Cortex of kidney (tissue), 1 donor: ENCODE measurements at places on chromosomes 12 and 14.

GRCh38 chr14:103283916-103284315 lies 50.1 kb upstream of the EIF5 start:
- DNase-seq: no peak

DNA sequence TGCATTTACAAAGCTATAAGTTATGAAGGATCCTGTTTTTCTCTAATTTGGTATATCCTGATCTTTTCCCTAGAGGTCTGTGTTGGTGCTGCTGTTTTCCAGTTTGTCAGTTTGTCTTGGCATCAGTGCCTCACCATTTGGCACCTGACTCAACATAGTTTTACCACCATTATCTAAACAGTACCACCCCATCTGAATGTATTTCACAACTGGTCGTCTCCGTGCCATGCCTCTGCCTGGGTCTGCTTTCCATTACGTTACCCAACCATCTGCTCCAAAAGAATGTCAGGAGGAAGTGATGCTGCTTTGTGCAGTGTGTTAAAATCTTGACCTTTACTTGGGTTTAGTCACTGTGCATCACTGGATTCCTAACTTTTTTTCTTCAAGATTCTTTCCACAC lies 129.3 kb upstream of the RASSF8 start:
- DNase-seq: no peak

- no peak for DNase-seq
Observed at GRCh38 chr12:118432812-118433545, 56.6 kb downstream of the SUDS3 start.

DNA sequence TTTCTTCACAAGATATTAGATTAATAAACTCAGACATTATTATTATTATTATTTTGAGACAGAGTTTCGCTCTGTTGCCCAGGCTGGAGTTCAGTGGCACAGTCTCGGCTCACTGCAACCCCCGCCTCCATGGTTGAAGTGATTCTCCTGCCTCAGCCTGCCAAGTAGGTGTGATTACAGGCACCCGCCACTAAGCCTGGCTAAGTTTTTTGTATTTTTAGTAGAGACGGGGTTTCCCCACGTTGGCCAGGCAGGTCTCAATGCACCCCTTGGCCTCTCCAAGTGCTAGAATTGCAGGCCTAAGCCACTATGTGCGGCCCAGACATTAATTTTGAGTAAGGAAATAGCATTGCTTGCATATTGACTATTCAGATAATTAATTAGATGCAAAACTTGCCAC lies 554.9 kb upstream of the LRFN5 start:
- no peak for DNase-seq

DNA sequence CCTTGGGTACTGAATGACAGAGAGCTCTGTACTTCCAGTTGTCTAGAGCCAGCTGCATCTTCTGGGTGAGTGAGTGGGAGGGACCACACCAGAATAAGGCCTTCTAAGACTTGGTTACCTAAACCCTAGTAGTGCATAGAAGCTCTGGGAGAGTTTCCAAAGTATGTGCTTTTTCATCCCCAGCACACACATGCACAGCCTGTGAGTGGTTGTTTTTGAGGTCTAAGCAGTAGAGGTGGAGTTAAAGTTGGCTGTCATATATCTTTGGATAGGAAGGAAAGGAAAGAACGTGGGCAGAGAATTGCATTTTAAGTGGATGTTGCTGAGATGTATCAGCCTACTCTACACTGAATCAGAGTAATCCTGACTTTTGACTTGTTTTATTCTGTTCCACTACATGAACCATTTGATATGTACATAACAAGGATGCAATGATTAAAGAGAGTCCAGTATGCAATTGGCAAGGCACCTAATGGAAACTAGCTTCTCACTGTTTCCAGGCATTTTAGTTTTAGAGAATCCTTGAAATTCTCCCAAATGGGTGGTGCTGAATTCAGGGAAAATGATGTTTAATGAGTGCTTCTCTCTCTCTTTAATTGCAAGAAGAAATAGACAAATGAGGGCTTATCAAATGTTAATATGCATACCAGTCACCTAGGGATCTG lies 51.8 kb upstream of the PRICKLE1 start:
- DNase-seq: no peak

- DNase-seq: no peak
Observed at GRCh38 chr14:50263321-50263720, 31.9 kb upstream of the SOS2 start.

DNA sequence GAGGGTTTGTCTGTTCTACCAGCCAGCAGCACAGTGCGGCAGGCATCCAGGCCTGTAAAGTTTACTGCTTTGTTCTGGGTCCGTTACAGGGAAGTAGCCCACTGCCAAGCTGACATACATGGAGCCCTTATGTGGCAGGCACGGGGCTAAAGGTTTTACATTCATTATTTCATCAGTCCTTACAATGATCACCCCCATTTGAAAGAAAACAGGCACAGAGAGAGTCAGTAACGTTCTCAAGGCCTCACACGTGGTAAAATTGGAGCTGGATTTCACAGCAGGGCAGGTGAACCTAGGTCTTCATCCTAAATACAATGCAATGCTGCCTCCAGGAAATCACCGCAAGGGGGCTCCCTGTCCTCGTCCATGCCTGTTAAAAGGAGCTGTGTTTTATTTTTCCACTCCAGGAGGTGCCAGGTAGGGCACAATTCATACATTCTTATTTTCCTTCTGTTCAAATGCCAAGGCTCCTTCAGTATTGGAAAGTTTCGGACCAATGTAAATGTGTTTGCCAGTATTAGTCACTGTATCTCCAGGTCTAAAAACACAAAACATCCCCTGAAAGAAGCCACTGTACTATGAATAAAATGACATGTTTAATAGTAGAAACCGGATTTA lies 172.2 kb upstream of the GZMB start:
- DNase-seq: no peak

- DNase-seq: no peak
Observed at GRCh38 chr14:51121096-51121495, 26.2 kb upstream of the TRIM9 start.

GRCh38 chr12:101051901-101052550 lies 158.0 kb downstream of the SLC5A8 start:
- no peak for DNase-seq

DNA sequence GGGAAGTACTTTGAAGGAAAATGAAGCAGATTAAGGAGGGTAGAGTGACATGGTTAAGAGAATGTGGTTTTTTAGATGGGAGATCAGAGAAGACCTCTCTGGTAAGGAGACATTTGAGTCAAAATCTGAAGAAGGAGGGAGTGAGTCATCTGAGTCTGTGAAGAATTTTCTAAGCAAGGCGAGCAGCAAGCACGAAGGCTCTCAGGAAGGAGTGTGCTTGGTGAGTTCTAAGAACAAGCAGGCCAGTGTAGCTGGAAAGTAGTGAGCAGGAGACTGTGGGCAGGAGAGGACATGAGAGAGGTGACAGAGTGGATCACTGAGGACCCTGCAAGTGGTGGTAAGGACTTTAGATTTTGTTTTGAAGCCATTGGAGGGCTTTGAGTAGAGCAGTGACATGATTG lies 76.3 kb upstream of the FUT8 start:
- no peak for DNase-seq

DNA sequence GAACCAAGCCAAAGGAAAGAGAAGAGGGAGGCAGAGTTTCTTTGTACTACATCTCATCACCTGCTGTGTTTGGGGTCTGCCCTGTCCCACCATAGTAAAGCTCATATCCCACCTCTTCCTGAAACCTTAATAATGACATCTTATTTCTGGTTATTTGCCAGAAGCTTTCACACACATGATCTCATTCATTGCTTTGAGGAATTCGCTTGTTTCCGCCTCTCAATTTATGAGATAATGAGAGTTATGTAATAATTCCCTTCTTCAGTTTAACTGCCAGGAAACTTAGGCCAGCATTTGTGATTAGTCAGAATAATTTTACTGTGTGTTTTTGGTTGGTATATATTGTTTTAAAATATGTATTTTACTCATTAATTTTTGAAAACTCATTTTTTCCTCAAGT lies 205.2 kb downstream of the CACNA1C start:
- DNase-seq: no peak

- no peak for DNase-seq
Observed at GRCh38 chr14:57820581-57820980, 45.3 kb downstream of the SLC35F4 start.

- no peak for DNase-seq
Observed at GRCh38 chr14:97524589-97525319, 727.6 kb downstream of the VRK1 start.

- DNase-seq: no peak
Observed at GRCh38 chr12:91590966-91591638, 408.5 kb upstream of the DCN start.

GRCh38 chr14:57979376-57980048 lies 113.6 kb upstream of the SLC35F4 start:
- DNase-seq: no peak

- DNase-seq: no peak
Observed at GRCh38 chr14:94857950-94858349, 88.0 kb upstream of the GSC start.

DNA sequence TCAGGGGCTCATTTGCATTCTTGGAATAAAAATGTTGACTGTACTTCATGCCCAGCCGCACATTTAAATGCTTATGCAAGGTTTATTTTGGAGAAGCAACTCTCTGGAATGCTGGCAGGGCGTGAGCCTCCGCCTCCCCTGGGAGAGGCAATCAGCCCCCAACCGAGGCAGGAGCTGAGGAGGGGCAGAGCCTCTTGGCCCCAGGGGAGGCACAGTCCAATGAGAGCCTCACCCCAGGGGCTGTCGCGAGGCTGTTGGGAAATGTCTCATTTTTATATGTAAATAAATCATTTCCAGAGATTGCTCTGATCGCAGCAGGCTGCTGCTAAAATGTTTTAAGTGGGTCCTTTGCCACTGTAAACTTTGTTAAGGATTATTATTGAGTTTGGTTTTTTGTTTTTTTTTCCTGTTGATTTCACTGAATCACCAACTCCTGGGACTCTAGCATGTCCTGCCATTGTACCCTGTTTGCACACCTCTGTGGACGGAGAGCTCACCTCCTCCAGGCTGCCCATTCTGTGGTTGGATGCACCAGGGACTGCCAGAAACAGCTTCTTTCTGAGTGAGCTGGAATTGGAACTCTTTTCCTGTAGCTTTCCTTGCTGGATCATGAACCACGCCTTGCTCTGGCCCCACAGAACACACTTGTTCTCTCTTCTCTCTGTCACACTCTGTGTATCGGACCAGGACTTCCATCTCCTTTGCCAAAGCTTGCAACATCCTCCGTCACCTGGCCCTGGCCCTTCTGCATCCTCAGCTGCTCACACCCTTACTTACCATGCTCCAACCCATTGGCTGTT lies 46.9 kb upstream of the FAM181A start:
- DNase-seq: no peak

DNA sequence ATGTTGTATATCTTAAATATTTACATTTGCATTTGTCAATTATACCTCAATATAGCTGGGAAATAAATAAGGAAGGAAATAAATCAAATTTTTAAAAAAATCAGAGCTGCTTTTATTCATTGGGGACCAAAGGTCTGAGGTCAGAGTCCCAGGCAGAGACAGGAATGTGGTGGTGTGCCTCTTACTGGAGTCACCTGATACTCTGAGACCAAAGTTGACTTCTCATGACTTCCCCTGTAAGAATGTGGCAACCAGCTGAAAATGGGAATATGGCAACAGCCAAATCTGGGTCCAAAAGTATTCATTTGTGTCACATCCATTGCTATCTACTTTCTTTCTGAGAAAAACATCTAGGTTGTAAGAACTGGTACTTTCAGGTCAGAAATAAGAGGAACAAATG lies 496.6 kb upstream of the TMPO start:
- no peak for DNase-seq

GRCh38 chr14:71931492-71932228 lies 569 bp upstream of the RGS6 start:
- no peak for DNase-seq

GRCh38 chr12:65823513-65824375 lies 539 bp upstream of the HMGA2 start:
- no peak for DNase-seq
